Activated naive CD4-positive, alpha-beta T cell treated with anti-CD3 and anti-CD28 coated beads, Interleukin-2, amount 10 ng/mL, durations not matched to agents 7 days and 5 days (primary cell): ENCODE measurements at places on chromosomes 13 and 19.

DNA sequence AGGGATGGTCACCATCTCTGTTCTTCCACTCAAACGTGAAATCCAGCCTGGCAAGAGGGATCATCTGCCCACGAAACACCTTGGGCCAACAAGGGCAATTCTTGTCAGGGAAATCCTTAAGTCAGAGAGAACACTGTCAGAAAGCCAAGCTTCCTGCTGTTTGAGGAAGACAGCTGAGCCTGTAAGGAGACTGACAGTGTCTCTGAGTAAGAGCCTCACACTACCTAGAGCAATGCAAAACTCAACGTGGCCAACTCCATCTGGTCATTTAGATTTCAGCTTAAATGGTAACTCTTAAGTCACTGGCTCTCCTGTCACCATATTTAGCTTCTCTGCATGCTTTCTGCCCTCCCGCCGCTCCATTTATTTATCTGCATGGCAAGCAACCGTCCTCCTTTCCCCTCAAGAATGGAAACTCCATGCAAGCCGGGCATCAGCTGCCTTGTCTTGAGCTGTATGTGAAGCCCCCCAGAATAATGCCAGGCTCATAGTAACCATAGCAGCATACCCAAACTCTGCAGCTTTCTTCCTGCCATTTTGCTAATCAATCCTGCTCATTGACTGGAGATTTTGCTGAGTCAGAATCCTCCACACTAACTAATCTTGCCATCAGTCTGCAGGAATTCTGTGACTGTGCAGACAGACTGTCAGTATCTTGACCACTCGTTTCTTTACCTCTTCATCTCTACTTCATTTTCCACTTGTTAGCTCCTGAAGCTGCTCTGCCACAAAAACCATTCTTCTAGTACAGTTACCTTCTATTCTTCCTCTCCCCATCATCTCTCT lies 159.8 kb downstream of the IRS2 start:
- DNase-seq = no peak

DNA sequence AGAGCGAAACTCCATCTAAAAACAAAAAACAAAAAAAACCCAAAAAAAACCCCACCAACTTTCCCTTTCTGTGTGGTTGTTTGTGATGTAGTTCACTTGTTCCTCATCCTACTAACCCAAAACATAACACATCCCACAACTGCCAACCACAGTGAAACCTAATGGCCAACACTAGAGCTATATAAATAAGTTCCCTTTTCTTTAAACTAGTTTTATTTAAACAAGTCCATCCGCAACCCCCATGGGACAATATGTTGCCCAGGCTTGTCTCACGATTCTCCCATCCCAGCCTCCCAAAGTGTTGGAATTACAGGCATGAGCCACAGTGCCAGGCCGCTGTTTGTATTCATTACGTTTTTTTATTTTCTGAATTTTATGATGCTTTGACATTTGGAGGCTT lies 71.2 kb upstream of the ADGRE5 start:
- DNase-seq = no peak

- DNase-seq = no peak
These were observed 36.5 kb upstream of the HMGB1 start for GRCh38 chr13:30502237-30502636.

GRCh38 chr13:112345826-112346172 lies 30.4 kb upstream of the SPACA7 start:
- DNase-seq = no peak
